ENCODE measurements at places on chromosomes 4 and X.

DNA sequence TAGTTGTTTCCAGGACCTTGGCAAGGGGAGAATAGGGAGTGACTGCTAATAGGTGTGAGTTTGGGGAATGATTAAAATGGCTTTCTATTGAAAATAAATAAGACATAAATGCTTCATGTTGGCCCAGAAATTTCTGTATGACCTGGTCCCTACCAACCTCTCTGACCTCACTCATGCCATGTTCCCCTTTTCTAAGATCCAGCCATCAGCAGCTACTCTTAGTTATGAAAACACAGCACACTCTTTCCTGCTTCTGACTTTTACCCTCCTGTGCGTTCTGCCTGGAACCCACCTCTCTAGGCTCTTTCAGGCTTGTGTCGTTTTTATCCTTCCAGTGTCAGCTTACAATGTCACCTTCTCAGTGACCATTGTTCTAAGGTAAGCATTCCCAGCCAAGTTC is 14.8 kb upstream of the CXCL5 start:
- DNase-seq, result no peak

DNA sequence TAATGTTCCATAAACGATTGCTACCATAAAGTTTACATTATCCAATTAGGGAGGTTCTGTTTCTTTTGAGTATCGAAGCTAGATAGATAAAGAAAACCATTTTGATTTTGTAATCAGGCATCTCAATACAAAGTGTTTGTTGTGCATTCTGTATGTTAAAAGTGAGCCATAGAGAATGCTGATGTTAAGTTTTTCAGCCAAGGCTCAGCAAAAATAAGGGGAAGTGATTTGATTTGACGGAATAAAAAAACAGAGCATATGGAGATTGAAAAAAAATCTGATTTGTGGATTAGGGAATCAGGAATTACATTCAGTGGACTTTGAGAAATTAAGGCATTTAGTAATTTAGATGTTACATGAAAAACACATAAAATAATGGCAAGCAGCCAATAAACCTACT is 314.8 kb downstream of the PPP3CA start:
- no peak for DNase-seq

GRCh38 chr4:24137671-24138601 is 248.1 kb upstream of the PPARGC1A start:
- no peak for DNase-seq

DNA sequence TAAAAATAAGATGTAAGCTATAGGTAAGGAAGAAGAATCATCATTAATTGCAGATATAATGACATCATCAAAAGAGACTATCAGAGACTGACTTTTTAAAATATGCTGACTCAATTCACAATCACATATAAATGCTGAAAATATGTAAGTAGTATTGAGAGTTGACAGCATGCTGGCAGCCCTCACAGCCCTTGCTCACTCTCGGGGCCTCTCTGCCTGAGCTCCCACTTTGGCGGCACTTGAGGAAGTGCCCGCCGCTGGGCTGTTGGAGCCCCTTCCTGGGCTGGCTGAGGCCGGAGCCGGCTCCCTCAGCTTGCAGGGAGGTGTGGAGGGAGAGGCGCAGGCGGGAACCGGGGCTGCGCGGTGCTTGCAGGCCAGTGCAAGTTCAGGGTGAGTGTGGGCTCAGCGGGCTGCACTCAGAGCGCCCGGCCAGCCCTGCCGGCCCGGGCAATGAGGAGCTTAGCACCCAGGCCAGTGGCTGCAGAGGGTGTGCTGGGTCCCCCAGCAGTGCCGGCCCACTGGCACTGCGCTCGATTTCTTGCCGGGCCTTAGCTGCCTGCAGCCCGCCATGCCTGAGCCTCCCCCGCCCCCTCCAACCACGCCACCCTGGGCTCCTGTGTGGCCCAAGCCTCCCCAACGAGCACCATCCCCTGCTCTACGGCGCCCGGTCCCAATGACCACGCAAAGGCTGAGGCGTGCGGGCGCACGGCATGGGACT is 68.9 kb downstream of the RAB28 start:
- DNase-seq, result no peak

DNA sequence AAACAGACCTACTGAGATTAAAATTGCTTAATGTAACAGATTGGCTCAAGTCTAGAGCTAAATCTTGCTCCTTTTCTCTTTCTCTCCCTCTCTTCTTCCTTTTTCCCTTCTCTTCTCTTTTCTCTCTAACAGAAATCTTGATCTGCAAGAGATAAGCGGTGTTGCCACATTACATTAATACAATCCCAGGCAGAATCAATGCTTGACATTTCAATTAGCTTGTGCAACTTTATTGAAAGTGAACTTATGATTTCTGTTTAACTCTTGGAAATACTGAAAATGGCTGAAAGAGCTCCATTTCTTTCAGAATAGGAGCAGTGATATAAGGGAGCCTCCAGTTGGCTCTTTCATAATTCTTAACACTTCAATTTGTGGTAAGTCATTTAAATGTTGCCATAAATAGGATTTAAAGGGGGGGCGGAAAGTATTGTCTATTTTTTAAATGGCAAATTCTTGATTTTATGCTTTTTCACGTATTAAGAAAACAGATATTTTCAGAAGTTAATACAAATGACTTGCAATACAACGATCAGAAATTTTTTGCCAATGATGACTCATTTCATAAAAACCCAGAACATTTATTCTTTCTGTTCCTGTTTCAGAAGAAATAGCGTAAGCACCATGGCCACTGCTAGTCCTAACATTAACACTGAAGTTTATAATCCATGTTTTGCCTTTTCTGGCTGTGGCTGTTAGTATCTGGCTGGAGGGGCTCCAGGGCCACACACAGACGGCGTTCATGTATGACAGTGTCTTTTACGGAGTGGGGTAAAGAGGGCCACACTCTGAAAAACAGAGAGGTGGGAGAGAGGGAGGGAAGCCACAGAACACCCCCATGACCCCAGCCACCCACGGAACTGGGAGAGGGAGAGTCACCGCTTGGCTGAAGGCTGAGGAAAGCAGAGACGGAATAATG is 115.7 kb upstream of the FAT1 start:
- DNase-seq, result no peak

DNA sequence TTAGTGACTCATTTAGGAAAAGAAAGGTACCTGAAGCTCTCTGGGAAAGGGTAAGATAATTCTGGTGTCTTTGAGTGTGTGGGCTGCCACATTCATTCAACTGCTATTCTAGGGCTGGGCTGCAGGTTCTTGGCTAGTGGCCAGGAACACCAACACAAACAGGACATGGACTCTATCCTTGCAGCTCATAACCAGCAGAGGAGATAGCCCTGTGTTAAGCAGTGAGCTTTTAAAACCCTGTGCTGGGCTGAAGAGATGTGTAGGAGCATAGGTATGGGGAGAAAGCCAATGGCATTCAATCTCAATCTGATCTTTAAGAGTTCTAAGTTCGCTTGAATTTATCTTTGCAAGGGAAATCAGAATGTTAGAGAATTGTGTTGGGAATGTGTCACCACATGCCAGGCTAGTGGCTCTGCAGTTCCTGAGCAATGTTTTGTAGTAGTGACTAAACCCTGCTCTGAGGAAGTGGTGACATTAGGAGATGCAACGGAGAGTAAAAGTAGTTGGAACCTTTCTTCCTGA is 39.2 kb downstream of the SGMS2 start:
- DNase-seq, result no peak

GRCh38 chr4:40719008-40719623 is 30.6 kb upstream of the NSUN7 start:
- no peak for DNase-seq

DNA sequence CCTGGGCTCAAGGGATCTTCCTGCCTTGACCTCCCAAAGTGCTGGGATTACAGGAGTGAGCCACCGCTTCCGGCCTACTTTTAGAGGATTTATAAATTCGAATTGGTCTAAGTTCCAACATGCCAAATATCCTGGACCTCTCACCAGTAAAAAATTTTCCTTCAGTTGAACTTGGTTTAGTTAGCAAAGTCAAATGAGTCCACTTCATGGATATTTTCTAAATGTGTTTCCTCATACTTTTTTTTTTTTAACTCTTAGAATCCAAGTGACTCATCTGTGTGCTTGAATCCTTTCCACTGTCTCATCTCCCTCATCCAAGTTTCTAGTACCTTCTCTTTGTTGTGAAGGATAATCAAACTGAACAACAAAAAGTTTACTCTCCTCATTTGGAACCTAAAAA is 49.7 kb downstream of the RBM47 start:
- no peak for DNase-seq
